ENCODE measurements at places on chromosomes 2 and 18.

GRCh38 chr2:10141736-10142639 is 19.4 kb downstream of the RRM2 start:
- no peak overlapping the region for H3K27ac ChIP-seq
- H3K4me1 ChIP-seq, result no peaks in the 10 kb centered on the region
- no peaks in the 10 kb centered on the region for H3K36me3 ChIP-seq
- no peak overlapping the region for H3K4me3 ChIP-seq
- H3K27me3 ChIP-seq, result no peaks in the 10 kb centered on the region

GRCh38 chr2:201507725-201508124 is 56.2 kb downstream of the STRADB start:
- H3K27me3 ChIP-seq, result no peaks in the 10 kb centered on the region
- H3K4me1 ChIP-seq, result no peaks in the 10 kb centered on the region
- peaks cover 7% of the 10 kb centered on the region for H3K36me3 ChIP-seq
- H3K27ac ChIP-seq, result no peak overlapping the region
- no peak overlapping the region for H3K4me3 ChIP-seq

GRCh38 chr2:109365131-109365530 is 236.1 kb downstream of the SH3RF3 start:
- H3K4me1 ChIP-seq, result peaks cover 45% of the 10 kb centered on the region
- DNase-seq, result no peak
- no peaks in the 10 kb centered on the region for H3K27me3 ChIP-seq
- H3K36me3 ChIP-seq, result peaks cover 3% of the 10 kb centered on the region

- peaks cover 20% of the 10 kb centered on the region for H3K36me3 ChIP-seq
- H3K4me1 ChIP-seq, result peaks cover 7% of the 10 kb centered on the region
- H3K27me3 ChIP-seq, result no peaks in the 10 kb centered on the region
- no peak overlapping the region for H3K4me3 ChIP-seq
- no peak for DNase-seq
These were observed 10.0 kb upstream of the AP1S3 start for GRCh38 chr2:223847410-223847809.

- no peaks in the 10 kb centered on the region for H3K36me3 ChIP-seq
- no peak for DNase-seq
- H3K4me1 ChIP-seq, result no peaks in the 10 kb centered on the region
- no peak overlapping the region for H3K4me3 ChIP-seq
- H3K27me3 ChIP-seq, result no peaks in the 10 kb centered on the region
These were observed 42.9 kb downstream of the MMADHC start for GRCh38 chr2:149544692-149545091.

- no peak for DNase-seq
- H3K36me3 ChIP-seq, result no peaks in the 10 kb centered on the region
- H3K4me1 ChIP-seq, result peaks cover 20% of the 10 kb centered on the region
- peak overlapping the region; percentile 45 for H3K27ac ChIP-seq
- H3K27me3 ChIP-seq, result peaks cover 17% of the 10 kb centered on the region
These were observed 211.9 kb downstream of the ALPK2 start for GRCh38 chr18:58416704-58417683.

DNA sequence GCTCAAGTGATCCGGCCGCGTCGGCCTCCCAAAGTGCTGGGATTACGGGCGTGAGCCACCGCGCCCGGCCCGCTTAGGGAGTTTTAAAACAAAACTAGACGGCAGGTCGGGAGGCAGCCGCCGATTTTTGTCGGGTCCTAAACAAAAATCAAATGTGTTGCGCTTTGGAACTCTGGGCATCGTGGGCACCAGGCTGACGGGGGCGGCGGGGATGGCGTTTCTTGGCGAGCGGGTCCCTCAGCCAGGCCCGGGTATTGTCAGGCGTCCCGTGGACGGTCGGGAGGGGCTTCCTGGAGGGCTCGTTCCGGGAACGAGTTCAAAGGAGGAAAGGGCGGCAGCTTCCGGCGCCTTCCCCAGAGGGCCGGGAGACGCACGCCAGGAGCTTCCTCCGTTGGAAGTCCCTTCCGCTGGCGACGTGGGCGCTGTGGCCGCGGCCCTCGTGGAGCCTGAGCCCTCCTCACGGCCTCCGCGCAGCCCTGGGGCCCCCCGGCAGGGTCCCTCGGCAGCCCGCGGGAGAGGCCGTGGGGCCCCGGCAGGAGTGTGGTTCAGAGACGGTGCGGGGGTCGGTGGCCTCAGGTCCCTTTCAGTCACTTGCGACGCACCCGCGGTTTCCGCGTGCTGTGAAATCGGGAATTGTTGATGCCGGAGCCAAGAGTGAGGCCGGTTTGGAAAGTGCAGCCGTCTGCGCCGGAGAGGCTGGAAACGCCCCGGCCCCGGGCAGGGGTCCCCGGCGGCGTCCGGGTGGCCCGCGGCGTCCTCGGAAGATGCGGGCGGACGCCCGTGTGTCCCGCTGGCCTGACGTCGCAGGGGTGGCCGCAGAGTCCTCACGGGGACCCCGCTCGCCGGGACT is 59.3 kb downstream of the EMILIN2 start:
- H3K36me3 ChIP-seq, result peaks cover 1% of the 10 kb centered on the region
- H3K4me3 ChIP-seq, result peak overlapping the region; percentile 62
- no peak overlapping the region for H3K27ac ChIP-seq

GRCh38 chr18:5980721-5981120 is 85.4 kb upstream of the TMEM200C start:
- H3K4me3 ChIP-seq, result no peak overlapping the region
- DNase-seq, result no peak
- H3K27ac ChIP-seq, result no peak overlapping the region

DNA sequence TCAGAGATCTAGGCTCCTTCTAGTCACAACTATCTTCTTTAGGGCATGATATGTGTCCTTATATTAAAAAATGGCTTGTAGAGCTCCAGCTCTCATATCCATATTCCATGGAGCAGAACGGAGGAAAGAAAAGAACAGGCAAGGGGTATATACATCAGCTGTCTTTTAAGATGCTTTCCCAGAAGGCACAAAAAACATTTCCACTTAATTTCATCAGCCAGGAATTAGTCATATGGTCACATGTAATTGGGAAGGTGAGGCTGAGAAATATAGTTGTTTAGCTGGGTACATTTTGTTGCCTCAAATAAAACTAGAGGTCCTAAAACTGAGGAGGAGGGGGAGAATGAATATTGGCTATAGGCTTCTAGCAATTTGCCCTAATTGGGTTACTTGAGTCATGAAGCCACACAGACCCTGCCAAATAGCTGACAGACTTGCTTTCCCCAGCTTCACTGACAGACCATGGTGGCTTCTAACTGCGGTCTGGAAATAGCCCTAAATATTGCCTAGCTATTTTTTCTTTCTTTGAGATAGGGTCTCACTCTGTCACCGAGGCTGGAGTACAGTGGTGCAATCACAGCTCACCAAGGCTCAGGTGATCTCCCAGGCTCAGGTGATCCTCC is 20.0 kb downstream of the MAIP1 start:
- peak overlapping the region; percentile 90 for H3K27ac ChIP-seq
- no peak for DNase-seq
- H3K4me3 ChIP-seq, result no peak overlapping the region
- H3K4me1 ChIP-seq, result peaks cover 43% of the 10 kb centered on the region

- peaks cover 14% of the 10 kb centered on the region for H3K27me3 ChIP-seq
- no peak overlapping the region for H3K4me3 ChIP-seq
- H3K36me3 ChIP-seq, result no peaks in the 10 kb centered on the region
- H3K4me1 ChIP-seq, result no peaks in the 10 kb centered on the region
- H3K27ac ChIP-seq, result no peak overlapping the region
- DNase-seq, result no peak
These were observed 83.5 kb upstream of the DTNA start for GRCh38 chr18:34626404-34627136.

DNA sequence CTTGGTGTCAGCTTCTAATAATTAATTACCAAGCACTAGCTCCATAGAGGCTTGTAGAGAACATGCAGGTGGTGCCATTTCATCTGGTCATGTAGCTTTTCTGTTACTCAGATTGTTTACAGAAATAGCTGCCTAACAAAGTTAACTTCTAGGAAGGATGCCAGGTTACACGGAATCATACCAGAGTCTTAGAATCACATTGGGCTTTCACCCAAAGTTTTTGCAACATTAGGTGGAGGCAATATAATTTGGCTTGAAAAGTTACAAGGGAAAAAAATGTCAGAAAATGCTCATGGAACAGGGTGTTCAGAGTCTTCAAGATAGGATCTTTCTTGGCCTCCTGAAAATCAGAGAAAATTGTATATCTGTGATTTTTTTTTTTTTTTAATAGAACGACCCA is 135.6 kb downstream of the ARHGAP15 start:
- peak overlapping the region; percentile 8 for H3K27ac ChIP-seq
- H3K27me3 ChIP-seq, result no peaks in the 10 kb centered on the region
- peaks cover 6% of the 10 kb centered on the region for H3K4me1 ChIP-seq
- H3K36me3 ChIP-seq, result peaks cover 3% of the 10 kb centered on the region

DNA sequence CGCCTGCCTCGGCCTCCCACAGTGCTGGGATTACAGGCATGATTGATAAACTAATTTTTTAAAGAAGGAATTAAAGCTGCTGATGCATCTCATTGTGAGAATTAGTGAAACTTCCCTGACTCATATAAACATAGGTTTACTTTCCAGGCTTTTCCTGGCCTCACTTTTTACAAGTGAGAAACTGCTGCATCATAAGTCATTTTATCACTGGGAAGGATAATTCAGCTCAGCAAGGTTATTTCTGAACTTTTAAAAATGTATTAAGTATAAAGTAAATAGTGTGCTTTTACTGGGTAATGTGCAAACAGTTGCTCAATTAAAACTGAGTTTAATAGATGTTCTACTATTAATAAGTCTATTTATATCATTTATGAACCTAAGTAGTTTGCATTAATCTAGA is 1130.3 kb upstream of the CDH2 start:
- H3K4me1 ChIP-seq, result no peaks in the 10 kb centered on the region
- DNase-seq, result no peak
- H3K36me3 ChIP-seq, result no peaks in the 10 kb centered on the region
- H3K4me3 ChIP-seq, result no peak overlapping the region

- no peak for DNase-seq
- H3K27me3 ChIP-seq, result no peaks in the 10 kb centered on the region
- no peak overlapping the region for H3K4me3 ChIP-seq
These were observed 495.6 kb upstream of the ZEB2 start for GRCh38 chr2:145015561-145015960.

DNA sequence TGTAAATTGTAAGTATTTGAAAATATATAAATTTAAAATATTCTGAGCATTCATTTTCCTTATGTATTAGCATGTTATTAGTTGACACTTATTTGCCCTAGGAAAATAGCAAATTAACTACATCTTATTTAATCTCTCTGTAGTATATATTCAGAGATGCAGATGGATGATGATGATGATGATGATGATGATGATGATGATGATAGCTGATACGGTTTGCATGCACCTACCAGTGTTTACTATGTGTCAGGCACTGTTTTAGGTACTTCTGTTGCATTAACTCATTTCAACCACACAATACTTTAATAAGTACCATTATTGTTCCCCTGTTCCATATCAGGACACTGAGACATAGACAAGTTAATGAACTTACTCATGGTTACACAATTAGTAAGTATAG is 191.4 kb upstream of the BOD1L2 start:
- no peaks in the 10 kb centered on the region for H3K27me3 ChIP-seq
- H3K4me3 ChIP-seq, result no peak overlapping the region
- no peaks in the 10 kb centered on the region for H3K36me3 ChIP-seq
- peaks cover 4% of the 10 kb centered on the region for H3K4me1 ChIP-seq
- H3K27ac ChIP-seq, result no peak overlapping the region

- H3K27me3 ChIP-seq, result no peaks in the 10 kb centered on the region
- peak overlapping the region; percentile 88 for H3K27ac ChIP-seq
These were observed 118.1 kb upstream of the EPAS1 start for GRCh38 chr2:46179037-46179621.

GRCh38 chr18:6382963-6383362 is 31.7 kb downstream of the L3MBTL4 start:
- H3K27ac ChIP-seq, result no peak overlapping the region
- DNase-seq, result no peak
- H3K4me3 ChIP-seq, result no peak overlapping the region
- H3K4me1 ChIP-seq, result peaks cover 7% of the 10 kb centered on the region
- peaks cover 12% of the 10 kb centered on the region for H3K27me3 ChIP-seq
- H3K36me3 ChIP-seq, result peaks cover 3% of the 10 kb centered on the region

- H3K36me3 ChIP-seq, result peaks cover 5% of the 10 kb centered on the region
- peaks cover 20% of the 10 kb centered on the region for H3K4me1 ChIP-seq
- no peak overlapping the region for H3K4me3 ChIP-seq
- no peak overlapping the region for H3K27ac ChIP-seq
These were observed 52.3 kb downstream of the BAZ2B start for GRCh38 chr2:159564081-159564480.

DNA sequence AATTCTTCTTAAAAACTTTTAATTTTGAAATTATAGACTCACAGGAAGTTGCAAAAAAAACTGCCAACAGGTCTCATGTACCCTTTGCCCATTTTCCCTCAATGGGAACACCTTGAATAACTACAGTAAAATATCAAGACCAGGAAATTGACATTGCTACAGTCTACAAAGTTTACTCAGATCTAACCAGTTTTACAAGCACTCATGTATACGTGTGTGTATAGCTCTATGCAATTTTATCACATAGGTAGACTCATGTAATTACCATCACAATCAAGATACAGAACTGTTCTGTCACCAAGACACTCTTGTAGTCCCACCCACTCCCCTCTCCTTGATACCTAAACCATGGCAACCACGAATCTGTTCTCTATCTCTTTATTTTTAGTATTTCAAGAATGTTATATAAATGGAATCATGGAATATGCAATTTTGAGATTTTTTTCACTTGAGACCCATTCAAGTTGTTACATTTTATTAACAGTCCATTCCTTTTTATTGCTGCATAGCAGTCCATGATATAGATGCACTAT is 6.6 kb downstream of the HYCC2 start:
- no peaks in the 10 kb centered on the region for H3K27me3 ChIP-seq
- H3K36me3 ChIP-seq, result no peaks in the 10 kb centered on the region
- no peak for DNase-seq
- H3K4me3 ChIP-seq, result no peak overlapping the region
- no peak overlapping the region for H3K27ac ChIP-seq

DNA sequence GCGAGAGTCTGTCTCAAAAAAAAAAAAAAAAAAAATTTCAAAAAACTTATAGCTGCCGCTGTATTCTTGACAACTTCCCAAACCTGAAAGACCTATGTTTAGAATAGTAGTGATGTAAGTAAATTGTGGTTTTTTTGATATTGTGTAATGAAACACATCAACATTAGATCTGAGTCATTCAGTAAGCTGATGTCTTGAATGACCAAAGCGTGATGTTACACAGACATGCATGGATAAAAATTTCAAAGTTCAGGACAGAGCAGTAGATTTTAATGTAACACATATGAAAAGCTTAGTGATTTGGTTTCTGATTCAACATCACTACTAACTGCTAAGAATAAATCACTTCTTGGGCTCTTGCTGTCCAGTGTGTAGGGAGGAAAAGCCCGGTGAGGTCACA is 69.3 kb upstream of the MEX3C start:
- no peak overlapping the region for H3K4me3 ChIP-seq
- H3K4me1 ChIP-seq, result no peaks in the 10 kb centered on the region
- no peak overlapping the region for H3K27ac ChIP-seq
- peaks cover 7% of the 10 kb centered on the region for H3K27me3 ChIP-seq

GRCh38 chr2:97727296-97727695 is 13.9 kb downstream of the ZAP70 start:
- no peaks in the 10 kb centered on the region for H3K27me3 ChIP-seq
- peaks cover 5% of the 10 kb centered on the region for H3K4me1 ChIP-seq
- H3K4me3 ChIP-seq, result no peak overlapping the region
- peak; percentile 32 for DNase-seq
- no peak overlapping the region for H3K27ac ChIP-seq
- H3K36me3 ChIP-seq, result peaks cover 2% of the 10 kb centered on the region

GRCh38 chr2:127059559-127059958 is 47.4 kb downstream of the BIN1 start:
- peaks cover 14% of the 10 kb centered on the region for H3K4me1 ChIP-seq
- no peaks in the 10 kb centered on the region for H3K27me3 ChIP-seq
- H3K36me3 ChIP-seq, result peaks cover 17% of the 10 kb centered on the region
- no peak for DNase-seq
- H3K4me3 ChIP-seq, result no peak overlapping the region
